ENCODE measurements at places on chromosomes 2 and 18. TPM values are rescaled to one million over a fixed set of nuclear protein-coding genes. Genes with fewer than 3 reads are reported as not detected.

GRCh38 chr2:98269274-98269673 is 77.0 kb upstream of the CNGA3 start:
- H3K36me3 ChIP-seq, result no peaks in the 10 kb centered on the region
- no peaks in the 10 kb centered on the region for H3K4me1 ChIP-seq

DNA sequence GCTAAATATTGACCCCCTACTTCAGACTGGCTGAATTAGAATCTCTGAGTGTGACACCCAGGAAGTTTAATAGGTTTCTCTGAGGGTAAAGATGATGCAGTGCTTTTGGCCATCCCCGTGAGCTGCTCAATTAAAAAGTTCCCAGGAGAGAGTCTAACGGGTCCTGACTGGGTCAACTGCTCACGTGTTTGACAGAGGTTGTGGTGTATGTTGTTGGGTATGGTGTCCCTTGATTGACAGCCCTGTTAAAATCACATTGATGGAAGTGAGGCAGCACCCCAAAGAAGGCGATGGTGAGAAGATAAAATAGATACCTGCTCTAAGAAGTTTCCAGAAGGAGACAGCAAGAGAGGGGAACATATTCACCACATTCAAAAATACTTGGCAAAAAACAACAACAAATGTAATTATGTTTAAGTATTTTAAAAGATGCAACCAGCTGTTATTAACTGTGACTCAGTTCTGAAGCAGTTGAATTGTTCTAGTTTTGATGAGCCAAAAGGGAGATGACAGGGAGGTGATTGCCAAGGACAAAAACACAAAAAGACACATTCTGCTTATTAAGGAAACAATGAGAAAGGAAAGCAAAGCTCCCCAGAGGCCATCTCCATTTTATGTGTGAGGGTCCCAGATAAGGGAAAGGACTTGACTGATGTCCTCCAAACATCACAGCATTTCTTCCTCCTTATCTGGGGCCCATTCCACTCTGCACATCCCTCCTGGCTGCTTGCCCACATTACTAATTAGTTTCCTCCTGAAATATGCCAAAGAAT is 11.5 kb upstream of the GMCL1 start:
- no peak overlapping the region for H3K4me3 ChIP-seq
- no peak overlapping the region for H3K27ac ChIP-seq
- no peak for DNase-seq
- peaks cover 76% of the 10 kb centered on the region for H3K36me3 ChIP-seq
- peaks cover 6% of the 10 kb centered on the region for H3K4me1 ChIP-seq

- H3K4me1 ChIP-seq, result no peaks in the 10 kb centered on the region
- no peaks in the 10 kb centered on the region for H3K27me3 ChIP-seq
- no peak for DNase-seq
Observed at GRCh38 chr2:15766303-15766861, 174.0 kb upstream of the MYCN start.

DNA sequence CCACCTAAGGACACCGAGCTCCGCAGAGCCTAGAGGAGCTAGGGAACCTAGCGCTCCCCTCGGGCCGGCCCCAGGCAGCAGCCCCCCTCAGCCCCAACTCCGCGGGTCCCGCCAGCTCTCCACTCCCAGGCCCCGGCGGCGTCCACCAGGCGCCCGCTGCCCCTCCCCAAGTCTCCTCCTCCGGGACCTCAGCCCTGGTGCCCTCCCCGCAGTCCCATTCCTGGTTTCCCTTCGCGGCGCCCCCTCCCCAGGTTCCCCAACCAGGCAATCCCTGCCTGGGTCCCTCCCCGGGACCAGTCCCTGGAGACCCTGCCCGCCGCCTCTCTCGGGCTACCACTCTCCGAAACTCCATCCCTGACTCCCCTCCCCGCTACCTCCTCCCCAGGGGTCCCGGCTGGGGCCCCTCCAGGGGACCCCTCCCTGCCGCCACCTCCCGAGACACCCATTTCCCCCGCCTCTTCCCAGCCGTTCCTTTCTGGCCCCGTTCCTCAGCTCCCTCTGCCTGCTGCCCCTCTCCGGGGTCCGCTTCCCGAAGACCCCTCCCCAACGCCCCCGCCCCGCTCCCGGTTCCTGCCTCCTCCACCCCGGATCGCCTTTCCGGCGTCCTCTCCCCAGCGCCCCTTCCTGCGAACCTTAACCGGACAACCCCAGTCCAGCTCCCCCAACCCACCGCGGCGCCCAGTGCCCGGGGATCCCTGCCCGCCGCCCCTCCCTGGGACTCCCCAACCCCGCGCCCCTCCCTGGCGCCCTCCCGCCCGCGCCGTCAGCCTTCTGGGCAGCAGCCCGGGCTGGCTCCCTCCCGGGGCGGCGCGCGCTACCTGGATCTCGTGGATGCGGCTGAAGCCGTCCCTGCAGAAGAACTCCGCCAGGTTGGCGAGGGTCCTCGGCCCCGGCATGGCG is 678 bp downstream of the CYP27C1 start:
- H3K36me3 ChIP-seq, result no peaks in the 10 kb centered on the region
- DNase-seq, result no peak
- H3K27me3 ChIP-seq, result peaks cover 85% of the 10 kb centered on the region
- H3K27ac ChIP-seq, result no peak overlapping the region

DNA sequence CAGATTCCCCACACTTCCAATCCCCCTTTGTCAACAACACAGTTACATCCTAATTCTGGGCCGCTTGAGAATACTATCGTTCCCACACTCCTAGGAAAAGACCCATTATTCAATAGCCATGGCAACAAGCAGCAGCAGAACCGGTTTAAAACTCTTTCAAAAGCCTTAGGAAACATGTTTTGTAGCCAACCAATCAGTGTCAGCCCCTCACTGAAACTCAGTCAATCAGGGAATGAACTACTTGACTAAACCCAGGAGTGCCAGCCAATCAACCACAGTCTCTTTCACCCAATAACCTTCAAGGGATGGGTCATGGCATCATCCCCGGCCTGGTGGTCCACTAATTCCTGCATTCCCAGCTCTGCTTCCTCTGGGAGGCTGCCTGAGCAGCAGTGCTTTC is 204.8 kb upstream of the HS6ST1 start:
- H3K27ac ChIP-seq, result no peak overlapping the region
- no peaks in the 10 kb centered on the region for H3K27me3 ChIP-seq
- no peak overlapping the region for H3K4me3 ChIP-seq
- no peak for DNase-seq

DNA sequence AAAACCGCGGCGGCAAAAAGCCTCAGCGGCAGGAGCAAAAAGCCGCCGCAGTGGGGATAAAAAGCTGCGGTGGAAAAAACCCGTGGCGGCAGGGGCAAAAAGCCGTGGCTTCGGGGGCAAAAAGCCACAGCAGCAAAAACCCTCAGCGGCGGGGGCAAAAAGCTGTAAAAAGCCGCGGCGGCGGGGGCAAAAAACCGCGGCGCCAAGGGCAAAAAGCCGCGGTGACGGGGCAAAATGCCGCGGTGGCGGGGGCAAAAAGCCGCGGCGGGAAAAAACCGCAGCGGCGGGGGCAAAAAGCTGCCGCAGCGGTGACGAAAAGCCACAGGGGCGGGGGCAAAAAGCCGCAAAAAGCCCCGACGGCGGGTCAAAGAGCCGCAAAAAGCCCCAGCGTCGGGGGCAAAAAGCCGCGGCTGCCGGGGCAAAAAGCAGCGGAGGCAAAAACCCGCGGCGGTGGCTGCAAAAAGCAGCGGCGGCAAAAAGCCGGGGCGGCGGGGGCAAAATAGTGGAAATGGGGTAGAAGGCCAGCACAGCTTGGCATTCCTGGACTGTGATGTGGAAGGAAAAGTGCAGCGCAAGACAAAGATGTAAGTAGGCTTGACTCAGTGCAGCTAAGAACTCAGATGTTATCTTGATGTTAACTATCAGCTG is 151.8 kb downstream of the ANKRD30BL start:
- H3K4me1 ChIP-seq, result no peaks in the 10 kb centered on the region
- no peak overlapping the region for H3K4me3 ChIP-seq
- DNase-seq, result no peak
- no peaks in the 10 kb centered on the region for H3K36me3 ChIP-seq

DNA sequence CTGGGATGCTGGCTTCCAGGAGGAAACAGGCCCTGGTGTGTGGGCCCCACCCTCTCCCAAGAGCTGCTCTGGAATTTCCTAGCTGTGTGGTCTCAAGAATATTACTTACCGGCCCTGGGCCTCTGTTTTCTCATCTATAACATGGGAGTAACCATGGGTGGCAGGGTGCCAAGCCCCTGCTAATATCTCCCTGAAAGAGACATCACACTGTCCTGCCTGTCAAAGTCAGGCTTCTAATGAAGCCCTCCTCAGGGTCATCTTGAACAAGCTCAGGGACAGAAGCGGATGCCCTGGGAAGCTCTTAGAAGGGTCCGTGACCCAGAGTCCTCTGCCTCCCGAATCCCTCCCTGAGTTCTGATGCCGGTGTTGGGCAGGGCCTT is 173.2 kb upstream of the HDAC4 start:
- H3K27me3 ChIP-seq, result no peaks in the 10 kb centered on the region
- no peak for DNase-seq
- no peak overlapping the region for H3K4me3 ChIP-seq
- peaks cover 9% of the 10 kb centered on the region for H3K4me1 ChIP-seq
- no peaks in the 10 kb centered on the region for H3K36me3 ChIP-seq

Gene ANKAR
- 1.1 TPM for polyA plus RNA-seq

- H3K4me3 ChIP-seq, result peak overlapping the region; percentile 68
- peak; percentile 79 for DNase-seq
- peaks cover 10% of the 10 kb centered on the region for H3K27me3 ChIP-seq
- no peaks in the 10 kb centered on the region for H3K36me3 ChIP-seq
Observed at GRCh38 chr18:79790996-79791972, 6.5 kb upstream of the KCNG2 start.

DNA sequence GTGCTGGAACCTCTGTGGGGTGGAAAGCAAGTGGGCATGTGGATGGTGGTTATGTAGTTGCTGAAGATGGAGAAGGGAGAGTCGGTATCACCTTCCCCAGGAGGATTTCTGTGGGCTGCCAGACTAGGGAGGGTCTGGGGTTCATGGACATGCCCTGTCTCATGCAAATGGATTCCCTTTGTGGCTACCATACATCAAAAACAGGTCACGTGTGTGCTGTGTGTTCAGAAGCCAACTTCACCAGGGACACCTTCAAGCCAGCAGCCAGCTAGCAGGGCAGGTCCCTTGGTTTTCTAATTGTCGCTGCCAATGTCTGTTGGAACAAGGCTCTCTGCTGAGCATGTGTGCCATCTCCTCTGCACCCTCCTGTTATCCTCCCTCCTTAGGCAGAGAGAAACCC is 155.2 kb downstream of the ATP9B start:
- no peak overlapping the region for H3K27ac ChIP-seq
- H3K36me3 ChIP-seq, result peaks cover 8% of the 10 kb centered on the region
- no peak for DNase-seq
- no peak overlapping the region for H3K4me3 ChIP-seq
- no peaks in the 10 kb centered on the region for H3K27me3 ChIP-seq

- no peak overlapping the region for H3K4me3 ChIP-seq
- no peak for DNase-seq
- no peaks in the 10 kb centered on the region for H3K27me3 ChIP-seq
Observed at GRCh38 chr2:230947908-230948365, 22.9 kb upstream of the GPR55 start.

DNA sequence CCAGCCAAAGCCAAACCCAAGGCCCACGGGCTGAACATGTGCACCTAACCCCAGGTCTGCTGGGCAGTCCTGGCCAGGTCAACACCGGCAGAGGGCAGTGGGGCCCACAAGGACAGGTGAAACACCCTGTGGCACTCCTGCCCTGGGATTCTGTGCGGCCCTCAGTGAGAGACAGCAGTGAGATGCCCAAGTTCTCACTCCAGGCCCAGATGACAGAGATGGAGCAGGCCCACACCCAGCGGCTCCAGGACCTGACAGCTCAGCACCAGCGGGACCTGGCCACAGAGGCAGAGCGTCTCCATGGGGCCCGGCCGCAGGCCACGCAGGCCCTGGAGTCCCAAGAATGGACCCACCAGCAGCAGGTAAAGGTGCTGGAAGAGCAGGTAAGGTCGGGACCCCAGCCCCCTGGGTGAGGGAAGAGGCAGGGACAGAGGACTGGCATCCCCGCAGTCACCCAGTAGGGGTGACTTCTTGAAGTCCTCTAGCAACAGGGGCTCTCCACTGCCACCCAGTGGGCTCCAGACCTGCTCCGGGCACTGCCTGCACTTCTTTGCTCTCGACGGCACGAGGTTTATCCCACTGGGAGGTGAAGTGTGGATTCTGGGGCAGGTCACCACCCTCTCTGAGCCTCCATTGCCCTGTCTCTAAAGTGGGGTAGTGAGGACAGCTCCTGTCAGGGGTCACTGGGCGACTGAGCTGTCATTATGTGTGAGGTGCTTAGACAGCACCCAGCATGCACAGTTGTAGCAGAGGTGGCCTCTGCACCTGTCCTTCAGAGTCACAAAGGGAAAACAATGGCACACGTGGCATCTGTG is 8.8 kb upstream of the SNED1 start:
- peaks cover 15% of the 10 kb centered on the region for H3K4me1 ChIP-seq
- H3K27me3 ChIP-seq, result no peaks in the 10 kb centered on the region
- H3K27ac ChIP-seq, result no peak overlapping the region
- no peak overlapping the region for H3K4me3 ChIP-seq

Gene ITGB6
- not detected for polyA plus RNA-seq

Gene MYO5B
- not detected for polyA plus RNA-seq

GRCh38 chr2:26627350-26628105 is 13.6 kb downstream of the CIB4 start:
- H3K27ac ChIP-seq, result no peak overlapping the region
- H3K4me3 ChIP-seq, result no peak overlapping the region
- no peaks in the 10 kb centered on the region for H3K4me1 ChIP-seq
- H3K36me3 ChIP-seq, result no peaks in the 10 kb centered on the region
- no peaks in the 10 kb centered on the region for H3K27me3 ChIP-seq

Gene NOSTRIN
- not detected for polyA plus RNA-seq

DNA sequence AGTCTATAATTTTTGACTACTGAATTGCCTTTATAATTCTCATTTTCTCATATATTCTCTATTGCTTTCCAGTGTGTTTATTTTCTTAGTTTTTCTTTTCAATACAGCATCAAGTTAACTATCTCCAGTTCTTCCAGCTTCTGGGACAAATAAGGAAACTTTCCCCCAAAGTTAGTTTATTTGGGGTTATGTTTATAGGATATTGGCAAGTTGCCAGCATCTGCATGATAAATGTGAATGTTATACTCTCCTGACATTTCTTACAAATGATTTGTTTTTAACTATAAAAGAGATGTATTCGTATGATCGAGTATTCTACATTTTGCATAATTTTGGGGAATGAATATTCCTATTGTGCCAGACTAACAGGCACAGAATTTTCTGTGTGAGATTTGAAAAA is 140.6 kb upstream of the KCNJ3 start:
- no peak overlapping the region for H3K4me3 ChIP-seq
- no peaks in the 10 kb centered on the region for H3K36me3 ChIP-seq
- no peak for DNase-seq

DNA sequence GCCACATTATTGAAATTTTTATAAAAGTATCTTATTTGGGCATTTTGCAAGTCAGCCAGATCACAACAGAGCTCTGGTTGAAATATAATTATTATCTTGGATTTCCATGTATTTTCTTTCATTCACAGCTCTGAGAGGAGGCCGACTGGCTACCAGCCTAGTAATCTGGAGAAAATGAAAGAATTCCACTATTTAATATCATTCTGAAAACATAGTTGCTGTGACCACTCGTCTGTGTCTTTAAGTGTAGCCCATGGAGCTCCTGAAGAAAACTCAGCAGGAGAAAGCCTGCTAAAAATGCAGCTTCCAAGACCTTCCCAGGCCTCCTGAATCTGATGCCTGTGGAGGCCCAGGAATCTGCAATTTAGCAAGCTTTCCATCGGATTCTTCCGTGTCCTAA is 114.7 kb downstream of the SH3BP4 start:
- DNase-seq, result no peak
- H3K27ac ChIP-seq, result no peak overlapping the region
- H3K4me3 ChIP-seq, result no peak overlapping the region

Measured in CD14-positive monocyte (primary cell).